A172 (cell line): ENCODE measurements at places on chromosomes 4 and X. TPM values are rescaled to one million over a fixed set of nuclear protein-coding genes. Genes with fewer than 3 reads are reported as not detected.

DNA sequence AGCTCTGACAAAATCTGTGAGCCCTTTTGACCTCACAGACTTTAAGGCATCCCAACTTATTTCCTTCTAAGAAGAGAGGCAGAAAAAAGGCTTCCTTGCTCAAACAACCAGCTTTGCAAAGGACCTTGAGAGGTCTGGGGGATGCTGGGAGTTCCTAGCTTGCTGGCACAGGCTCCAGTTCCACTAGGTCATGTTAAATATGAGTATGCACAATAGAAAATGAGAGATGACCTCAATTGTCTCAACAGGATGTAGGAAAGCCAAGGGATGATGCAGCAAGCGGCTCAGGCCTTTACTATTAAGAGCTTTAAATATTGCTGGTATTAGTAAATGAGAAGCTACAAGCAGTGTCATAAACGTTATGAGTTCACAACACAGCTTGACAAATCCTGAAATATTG lies 13.3 kb upstream of the ZNF827 start:
- DNase-seq = no peak

GRCh38 chrX:26352891-26353430 lies 137.0 kb downstream of the MAGEB5 start:
- no peak for DNase-seq

DNA sequence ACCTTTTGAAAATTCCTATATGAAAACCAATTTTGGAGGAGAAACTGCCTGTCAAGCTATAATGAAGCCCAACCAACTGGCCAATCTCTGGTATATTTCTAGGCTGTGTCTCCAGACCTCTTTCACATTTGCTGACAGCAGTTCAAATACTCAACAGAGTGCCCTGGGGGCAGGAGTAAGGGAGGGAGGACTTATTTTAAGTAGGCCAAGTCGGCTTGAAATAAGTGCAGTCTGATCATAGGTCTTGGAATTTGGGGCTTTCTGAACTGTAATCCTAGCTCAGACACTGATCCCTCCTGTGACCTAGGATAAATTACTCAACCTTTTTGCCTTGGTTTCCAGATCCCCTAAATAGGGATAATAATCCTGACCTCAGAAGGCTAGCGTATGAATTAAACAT lies 59.4 kb upstream of the SLC7A11 start:
- no peak for DNase-seq

GRCh38 chr4:70678383-70678999 lies 9.8 kb upstream of the UTP3 start:
- no peak for DNase-seq

DNA sequence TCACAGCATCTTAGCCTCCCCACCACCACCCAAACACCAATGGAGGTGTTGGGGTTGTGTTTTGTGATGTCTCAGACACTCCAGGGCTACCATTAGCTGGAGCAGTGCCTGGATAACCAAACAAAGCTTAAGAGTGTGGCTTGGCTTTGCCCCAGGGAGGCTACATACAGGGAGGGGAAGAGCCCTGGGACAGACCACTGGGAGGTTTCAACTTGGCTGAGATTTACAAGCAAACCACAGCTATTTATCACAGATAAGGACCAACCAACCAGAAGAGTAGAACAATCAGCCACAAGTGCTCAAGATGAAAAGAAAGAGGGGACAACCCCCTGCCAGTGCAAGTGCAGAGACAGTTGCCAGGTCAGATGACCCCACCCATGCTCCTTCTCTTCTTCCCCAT lies 24.1 kb downstream of the SOX3 start:
- DNase-seq = peak; percentile 7

DNA sequence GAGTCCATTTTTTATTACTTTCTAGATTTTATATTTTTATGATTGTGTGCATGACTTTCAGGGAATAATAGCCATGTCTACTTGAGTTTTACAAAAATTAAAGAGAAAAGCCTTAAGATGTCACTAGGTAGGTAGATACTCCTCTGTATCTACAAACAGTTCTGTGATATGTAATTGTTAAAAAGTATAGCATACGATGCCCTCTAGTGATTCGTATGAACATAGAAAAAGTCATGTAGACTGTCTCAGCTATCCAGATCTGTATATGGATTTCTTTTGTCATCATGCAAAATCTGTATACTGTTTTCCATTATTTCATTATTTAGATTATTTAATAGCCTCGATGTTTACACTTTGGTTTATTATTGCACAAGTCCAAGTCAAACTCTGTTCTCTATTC lies 856.6 kb downstream of the CENPC start:
- peak; percentile 4 for DNase-seq

DNA sequence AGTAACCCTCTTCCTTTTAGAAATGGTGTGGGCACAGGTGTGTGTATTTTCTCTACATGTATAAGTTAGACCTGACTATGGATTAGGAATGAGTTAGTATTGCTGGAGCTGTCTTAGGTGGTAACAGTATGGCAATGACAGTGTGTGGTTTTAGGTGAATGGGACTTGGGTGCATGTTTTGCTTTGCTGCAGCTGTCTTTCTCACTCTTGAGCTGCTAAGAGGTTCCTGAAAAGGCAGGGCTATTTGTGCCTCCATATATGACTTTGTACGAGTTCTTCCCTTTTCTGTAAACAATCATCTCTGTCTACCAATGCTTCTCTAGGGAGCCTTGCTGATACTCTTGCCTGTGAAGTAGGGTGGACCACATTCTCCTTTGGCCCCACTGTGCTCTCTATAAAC lies 234.8 kb upstream of the HHIP start:
- no peak for DNase-seq

DNA sequence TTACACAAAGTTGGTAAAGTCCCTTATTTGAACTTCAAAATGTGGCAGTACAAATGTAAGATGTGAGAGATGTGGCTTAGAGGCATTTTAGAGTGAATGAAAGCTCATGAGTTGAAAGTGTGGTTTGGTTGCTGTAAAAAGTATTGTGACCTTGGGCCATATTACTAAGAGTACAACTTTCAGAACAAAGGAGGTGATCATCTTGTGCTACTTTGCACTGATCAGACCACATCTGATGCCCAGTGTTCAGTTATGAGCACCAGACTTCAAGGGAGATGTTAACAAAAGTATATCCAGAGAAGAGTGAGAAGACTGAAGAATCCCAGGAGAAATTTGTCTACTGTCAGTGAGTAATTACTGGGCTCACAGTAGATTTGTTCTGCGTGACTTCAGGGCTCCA lies 30.2 kb downstream of the NLGN3 start:
- DNase-seq = no peak

DNA sequence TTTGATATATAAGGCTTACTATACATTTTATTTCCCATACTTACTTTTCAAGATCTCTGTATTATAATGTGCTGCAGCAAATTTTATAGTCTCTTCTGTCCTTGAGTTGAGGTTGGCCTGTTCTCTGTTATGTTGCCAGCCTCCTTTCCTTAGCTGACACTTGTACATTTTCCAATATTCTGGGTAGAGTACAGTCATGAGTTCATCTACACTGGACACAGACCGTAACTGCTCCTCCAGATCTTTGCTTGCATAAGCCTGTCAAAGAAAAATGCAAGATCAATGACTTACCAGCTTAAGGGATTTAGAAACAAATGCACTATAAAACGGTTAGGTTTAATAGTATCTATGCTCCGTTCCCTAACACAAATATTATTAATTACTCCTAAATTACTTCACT lies 63.2 kb downstream of the VEGFC start:
- DNase-seq = no peak

GRCh38 chrX:39137363-39137954 lies 336.2 kb downstream of the MID1IP1 start:
- DNase-seq = no peak

- peak; percentile 84 for DNase-seq
Measured at GRCh38 chrX:41265615-41266014, 68.3 kb upstream of the DDX3X start.

- DNase-seq = no peak
Measured at GRCh38 chr4:40789031-40789430, 39.3 kb downstream of the NSUN7 start.

DNA sequence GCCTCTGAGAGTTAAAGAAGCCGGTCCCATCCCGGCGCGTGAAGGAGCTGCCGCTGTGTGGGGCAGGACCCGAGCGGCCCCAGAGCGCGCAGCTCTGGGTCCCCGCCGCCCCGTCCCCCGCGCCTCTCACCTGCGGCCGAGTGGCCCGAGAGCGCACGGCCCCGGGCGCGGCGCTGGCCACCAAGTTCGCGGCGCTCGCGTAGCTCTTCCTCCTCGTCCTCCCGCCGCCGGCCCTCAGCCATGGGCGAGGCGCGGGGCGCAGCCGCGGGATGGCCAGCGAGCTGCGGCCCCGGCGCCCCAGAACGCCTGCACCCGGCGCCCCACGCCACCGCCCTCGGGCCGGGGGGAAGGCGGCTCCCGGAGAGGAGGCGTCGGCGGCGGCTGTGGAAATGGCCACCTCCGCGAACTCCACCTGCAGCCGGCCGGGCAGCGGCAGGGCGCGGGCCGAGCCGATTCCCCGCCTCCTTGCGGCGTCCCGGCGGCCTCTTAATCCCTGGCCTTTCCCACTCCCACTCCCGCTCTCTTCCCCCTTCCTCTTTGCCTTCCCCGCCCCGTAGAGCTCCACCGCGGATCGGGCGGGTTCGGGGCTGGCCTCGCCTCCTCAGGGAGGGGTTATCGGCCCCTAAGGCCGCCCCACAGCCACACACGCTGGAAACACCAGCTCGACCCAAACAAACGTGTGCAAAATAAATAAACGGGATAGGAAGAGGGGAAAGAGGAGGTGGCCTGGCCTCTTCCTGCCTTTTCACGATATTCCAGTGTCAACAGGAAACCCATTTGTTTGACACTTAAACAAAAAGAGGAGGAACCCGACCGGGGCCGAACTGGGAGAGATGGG lies at the start of gene SH3D19:
TSS of gene SH3D19 (minus strand) at position 495 of the 838 bp plus-strand sequence. CDS start at position 242, 253 bp downstream.
- peak; percentile 60 for DNase-seq

DNA sequence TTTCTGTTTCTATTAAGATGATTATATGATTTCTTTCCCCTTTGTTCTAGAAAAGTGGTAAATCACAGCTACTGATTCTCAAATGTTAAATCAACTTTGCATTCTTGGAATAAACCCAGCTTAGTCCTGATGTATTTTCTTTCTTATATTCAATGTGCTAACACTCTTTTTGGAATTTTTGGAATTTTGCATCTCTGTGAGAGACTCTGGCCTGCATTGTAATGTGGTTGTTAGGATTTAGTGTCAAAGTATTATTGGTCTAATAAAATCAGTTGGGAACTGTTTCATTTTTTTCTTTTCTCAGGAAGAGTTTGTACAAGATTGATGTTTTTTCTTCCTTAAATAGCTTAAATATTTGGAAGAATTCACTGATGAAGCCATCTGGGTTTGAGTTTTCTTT lies 109.6 kb downstream of the KIT start:
- DNase-seq = no peak

- no peak for DNase-seq
Measured at GRCh38 chr4:39528061-39528465, 824 bp upstream of the UGDH start.

GRCh38 chrX:19787305-19787815 lies 100.0 kb downstream of the SH3KBP1 start:
- no peak for DNase-seq

DNA sequence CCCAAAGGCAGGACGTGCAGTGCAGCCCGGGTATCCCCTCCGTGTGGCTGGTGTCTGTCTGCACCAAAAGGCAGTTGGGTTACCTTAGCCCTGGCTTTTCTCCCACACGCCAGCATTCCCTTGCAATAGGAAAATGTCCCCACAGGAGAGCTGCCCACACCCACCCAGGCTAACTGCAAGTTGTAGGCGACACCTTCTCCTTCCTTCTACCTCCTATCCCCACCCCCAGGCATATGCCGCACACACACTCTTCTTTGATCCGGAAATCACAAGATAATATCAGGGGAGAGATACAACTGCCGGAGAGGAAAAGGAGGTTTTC lies 444 bp upstream of the APBB2 start:
- no peak for DNase-seq

DNA sequence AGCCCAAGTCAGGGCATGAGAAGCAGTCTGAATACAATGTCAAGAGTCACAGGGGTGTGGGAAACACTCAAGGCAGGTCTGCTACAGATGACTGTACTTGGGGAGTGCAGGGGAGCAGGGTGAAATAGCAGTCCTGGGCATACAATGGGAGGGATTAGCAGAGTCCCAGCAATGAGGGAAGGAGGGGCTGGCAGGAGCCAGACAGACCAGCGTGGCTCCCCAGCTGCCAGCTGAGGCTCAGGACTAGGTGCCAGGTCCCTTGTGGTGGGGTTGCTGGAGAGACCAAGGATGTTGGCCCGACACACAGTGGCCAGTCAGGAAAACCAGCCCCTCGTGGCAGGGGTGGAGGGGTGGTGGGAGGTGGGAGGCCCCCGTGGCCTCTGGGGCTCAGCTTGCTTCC lies 86.6 kb downstream of the RTL5 start:
- DNase-seq = no peak

GRCh38 chrX:110847334-110847733 lies 51.7 kb upstream of the CHRDL1 start:
- peak; percentile 21 for DNase-seq

GRCh38 chr4:73170518-73171198 lies 87.9 kb downstream of the ANKRD17 start:
- DNase-seq = no peak

DNA sequence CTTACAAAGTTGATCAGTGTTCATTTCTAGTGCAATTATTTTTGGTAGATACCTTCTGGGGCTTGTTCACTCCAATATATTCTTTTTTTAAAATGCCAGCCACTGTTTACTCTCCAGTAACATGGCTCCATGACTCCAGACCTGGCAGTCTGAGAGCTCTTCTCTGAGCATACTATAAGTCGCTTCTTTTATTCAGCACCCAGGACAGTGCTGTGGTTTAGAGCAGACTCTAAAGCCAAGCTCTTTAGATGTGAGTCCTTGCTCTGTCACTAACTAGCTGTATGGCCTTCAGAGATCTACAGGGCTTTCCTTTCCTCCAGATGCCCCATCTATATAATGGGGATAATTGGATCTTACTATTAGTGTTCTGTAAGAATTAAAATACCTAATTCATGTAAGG lies 200.2 kb upstream of the FAM241A start:
- DNase-seq = no peak

DNA sequence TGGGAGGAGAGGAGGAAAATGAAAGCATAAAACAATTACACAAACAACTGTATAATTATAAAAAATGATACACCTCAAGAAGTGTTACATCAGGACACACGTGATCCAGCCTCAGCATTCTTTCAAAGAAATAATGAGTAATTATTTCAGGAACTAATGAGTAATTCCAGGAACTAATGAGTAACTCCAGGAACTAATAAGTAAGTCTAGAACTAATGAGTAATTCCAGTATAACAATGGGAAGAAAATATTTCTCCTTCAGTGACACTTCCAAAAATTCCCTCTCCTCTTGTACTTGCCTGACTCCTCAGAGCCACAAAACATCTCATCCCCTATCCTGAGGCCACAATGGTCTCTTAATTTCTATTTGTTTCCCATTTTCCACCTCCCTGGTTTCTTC lies 63.5 kb upstream of the COL25A1 start:
- no peak for DNase-seq

GRCh38 chrX:124358800-124359383 lies 12.5 kb downstream of the SH2D1A start:
- no peak for DNase-seq

PARM1 gene
- total RNA-seq = not detected in 2 replicates

ZMAT1 gene
- total RNA-seq = 0.53 and 3.2 TPM in 2 replicates

FSTL5 gene
- 29.3 and 30.1 TPM in 2 replicates for total RNA-seq

HPSE gene
- 1.3 and 2.3 TPM in 2 replicates for total RNA-seq

MAGEA1 gene
- total RNA-seq = not detected in 2 replicates

AP1S2 gene
- total RNA-seq = 125 and 223 TPM in 2 replicates

POF1B gene
- total RNA-seq = not detected in 2 replicates

ADH1B gene
- not detected in 2 replicates for total RNA-seq

GALNTL6 gene
- total RNA-seq = not detected in 2 replicates

RXFP1 gene
- not detected in 2 replicates for total RNA-seq

RPA4 gene
- not detected in 2 replicates for total RNA-seq

CETN2 gene
- 128 and 135 TPM in 2 replicates for total RNA-seq

PCDH10 gene
- 14.1 and 18.9 TPM in 2 replicates for total RNA-seq
